Stimulated activated CD4-positive, alpha-beta T cell treated with anti-CD3 and anti-CD28 coated beads, Interleukin-1b, Interleukin-23, amount 100 ng/mL, for 1 hour (primary cell): ENCODE measurements at places on chromosomes 4 and X.

DNA sequence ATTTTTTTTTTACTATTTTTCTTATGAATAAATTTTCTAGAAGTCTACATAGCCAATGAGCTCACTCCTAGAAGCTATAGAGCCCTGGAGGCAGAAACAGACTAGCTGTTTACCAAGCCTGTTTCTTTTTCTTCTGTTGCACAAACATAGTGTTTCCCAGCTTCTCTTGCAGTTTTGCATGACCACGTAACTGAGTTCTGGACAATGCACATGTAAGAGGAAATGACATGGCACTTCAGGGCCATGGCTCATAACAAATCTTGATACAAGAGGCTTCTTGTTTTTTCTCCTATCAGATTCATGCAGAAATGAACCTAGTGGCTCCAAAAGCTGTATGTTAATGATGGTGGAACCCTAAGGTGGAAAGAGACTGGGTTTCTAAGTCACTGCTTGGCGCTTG is 127.4 kb downstream of the ZNF330 start:
- DNase-seq = no peak

- no peak for DNase-seq
These were observed 287.0 kb upstream of the RASGEF1B start for GRCh38 chr4:81758574-81759264.

- no peak for DNase-seq
These were observed 55.3 kb downstream of the ZFYVE28 start for GRCh38 chr4:2363056-2363721.

DNA sequence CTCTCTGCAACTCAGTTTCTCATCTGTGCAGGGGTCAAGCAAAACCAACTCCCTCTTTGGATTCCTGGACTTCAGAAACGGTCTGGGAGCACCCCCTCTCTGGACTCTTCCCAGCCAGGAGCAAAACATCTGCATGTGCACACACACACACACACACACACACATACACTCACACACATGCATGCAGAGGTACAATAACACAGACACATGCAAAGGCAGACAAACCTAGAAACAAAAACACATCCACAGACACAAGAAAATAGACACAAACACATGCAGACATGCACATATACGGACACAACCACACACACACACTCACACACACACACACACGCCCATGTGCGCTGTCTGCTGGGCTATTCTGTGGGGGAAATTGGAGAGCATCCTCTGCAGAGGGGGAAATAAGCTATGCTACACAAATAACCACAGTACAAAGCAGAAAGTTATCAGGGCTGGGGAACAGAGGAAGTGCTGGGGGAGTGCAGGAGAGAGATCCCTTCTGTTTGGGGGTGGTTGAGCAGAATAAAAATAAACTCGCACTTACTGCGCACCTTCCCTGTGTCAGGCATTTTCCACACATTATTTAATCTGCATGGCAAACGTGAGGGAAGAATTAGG is 19.9 kb downstream of the IQSEC2 start:
- DNase-seq = no peak

DNA sequence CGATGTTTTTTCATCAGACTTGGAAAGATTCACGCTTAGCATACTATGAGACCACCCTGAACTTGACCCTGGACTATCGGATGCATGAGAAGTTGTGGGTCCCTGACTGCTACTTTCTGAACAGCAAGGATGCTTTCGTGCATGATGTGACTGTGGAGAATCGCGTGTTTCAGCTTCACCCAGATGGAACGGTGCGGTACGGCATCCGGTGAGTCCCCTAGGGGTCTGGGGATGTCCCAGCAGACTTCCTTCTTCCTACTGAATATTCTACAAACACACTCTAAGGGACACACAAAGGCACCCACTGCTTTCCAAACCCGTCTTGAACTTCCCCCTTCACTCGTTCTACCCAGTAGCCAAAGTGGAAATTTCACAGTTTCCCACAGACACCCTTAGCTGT is 9.3 kb downstream of the GABRQ start:
- no peak for DNase-seq

- DNase-seq = no peak
These were observed 152.0 kb downstream of the GRIA2 start for GRCh38 chr4:157372567-157372966.

DNA sequence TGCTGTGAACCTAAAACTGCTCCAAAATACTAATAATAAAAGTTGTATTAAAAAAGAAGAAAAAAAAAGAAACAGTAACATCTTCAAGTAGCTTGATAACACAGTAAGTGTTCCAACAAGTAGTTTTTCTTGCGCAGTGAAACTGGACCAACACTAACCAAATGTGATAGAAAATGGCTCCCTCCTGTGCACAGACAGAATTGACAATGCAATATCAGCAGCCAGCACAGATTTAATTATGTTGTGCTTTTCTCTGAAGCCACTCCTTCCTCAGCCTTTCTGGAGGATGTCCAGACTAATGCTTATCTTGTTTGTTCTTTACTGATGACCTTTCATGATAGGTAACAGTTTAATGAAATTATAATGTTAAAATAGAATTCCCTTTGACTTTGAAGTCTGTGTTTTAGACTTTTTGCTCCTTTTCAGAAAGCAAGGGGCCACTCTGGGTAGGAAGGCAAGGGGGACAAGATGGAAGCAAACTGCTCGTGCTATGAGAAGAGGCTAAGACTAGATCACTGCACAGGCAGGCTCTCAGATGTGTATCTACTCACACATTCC is 147.1 kb upstream of the RPL34 start:
- DNase-seq = no peak

- no peak for DNase-seq
These were observed at the start of gene RASSF6 for GRCh38 chr4:73620115-73620792. RASSF6 (minus strand) TSS chr4:73620436; CDS start chr4:73611795, 8,641 bp downstream.

- no peak for DNase-seq
These were observed 287.9 kb downstream of the CXXC4 start for GRCh38 chr4:104206784-104207183.

GRCh38 chrX:50798783-50799182 is 15.2 kb downstream of the SHROOM4 start:
- DNase-seq = no peak

- DNase-seq = no peak
These were observed 106.8 kb downstream of the FAM9B start for GRCh38 chrX:8927066-8927635.

GRCh38 chr4:100008048-100008447 is 58.0 kb upstream of the H2AZ1 start:
- no peak for DNase-seq

DNA sequence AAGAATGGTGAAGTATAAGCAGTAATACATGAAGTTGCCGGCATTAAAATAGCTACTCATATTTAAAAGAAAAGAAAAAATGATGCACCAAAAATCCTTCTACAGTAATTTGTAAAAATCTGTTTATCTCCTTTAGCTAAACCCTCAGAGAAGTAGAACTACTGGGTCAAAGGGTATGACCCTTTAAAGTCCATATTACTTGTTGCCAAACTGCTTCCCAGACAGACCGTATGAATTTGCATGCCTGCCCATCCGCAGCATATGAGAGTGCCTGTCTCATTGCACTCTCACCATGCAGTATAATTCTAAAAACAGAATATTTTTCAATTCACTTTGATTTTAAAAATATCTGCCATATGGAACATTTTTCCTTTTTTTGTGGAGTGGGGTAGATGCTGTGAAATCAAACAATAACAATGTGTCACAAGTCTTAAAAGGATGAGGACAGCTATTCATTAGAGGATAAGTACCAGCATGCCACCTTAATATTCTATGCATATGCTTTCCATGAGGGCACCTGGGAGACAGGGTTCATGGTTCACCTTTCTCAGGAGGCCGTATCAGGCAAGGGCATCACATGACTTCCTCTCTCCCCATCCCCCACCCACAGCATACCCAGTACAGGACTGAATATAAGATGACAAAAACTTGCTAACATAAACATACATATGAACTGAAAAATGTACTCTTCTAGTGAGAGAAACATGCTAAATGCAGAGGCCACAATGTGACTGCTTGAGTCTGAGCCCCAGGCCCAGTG is 17.8 kb downstream of the ZDHHC9 start:
- DNase-seq = no peak

DNA sequence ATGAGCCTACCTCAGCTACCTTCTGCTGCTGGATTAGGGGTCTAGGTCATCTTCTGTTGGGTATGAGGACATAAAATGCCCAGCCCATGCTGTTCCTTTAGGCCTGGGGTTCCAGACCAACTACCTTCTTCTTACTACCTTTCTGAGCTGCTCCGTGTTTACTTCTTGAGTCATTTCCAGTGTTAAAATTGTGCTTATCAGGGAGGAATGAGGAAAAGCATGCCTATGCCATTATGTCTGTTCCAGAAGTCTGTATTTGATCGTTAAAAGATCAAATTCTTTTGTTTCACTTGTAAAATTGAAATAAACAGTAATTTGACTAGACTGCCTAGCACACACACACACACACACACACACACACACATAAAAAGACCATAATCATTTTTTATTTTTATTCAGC is 1912.7 kb upstream of the TENM3 start:
- DNase-seq = no peak

DNA sequence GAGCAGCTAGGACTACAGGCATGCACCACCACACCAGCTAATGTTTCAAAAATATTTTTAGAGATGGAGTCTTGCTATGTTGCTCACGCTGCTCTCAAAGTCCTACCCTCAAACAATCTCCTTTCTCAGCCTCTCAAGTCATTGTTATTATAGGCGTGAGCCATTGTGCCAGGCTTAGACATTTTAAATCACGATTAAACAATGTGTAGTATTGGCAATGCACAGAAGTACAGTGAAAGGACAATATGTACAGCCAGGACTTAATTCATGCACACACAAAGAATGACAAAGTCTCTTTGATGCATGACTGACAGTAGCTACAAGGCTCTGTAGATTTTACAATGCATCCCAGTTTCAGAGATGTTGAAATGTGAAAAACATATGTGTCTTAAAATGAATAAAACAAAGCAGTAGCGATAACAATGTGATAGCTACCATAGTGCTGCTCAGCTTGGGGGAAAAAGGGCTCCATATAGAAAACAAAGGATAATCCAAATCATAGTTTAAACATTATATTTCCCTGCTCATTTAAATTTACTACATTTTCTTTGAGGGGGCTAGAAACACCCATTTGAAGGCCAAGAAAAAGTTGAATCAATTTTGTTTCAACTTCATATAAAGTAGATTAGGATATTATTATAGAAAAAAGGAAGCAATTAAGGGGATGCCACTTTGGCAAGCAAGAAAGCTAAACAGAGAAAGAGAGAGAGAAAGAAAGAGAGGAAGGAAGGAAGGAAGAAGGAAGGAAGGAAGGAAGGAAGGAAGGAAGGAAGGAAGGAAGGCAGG is 272.4 kb upstream of the SMIM31 start:
- DNase-seq = no peak

- no peak for DNase-seq
These were observed 3.7 kb downstream of the NAA10 start for GRCh38 chrX:153931151-153931550.

DNA sequence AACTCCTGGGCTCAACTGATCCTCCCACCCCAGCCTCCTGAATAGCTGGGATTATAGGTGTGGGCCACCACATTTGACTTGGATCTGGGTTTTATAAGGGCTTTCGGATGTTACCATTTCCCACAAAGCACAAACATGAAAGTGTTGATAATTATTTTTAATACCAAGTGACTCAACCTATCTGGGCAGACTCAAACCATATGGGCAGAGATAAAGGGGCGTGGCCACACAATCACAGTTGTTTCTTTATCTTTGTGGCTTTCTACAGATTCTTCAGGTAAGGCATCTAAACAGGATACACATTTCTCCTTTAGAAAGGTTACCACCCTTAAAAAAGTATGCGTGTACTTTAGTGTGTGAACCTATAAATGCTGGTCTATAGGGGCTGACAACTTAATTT is 122.5 kb downstream of the ZNF827 start:
- DNase-seq = no peak

DNA sequence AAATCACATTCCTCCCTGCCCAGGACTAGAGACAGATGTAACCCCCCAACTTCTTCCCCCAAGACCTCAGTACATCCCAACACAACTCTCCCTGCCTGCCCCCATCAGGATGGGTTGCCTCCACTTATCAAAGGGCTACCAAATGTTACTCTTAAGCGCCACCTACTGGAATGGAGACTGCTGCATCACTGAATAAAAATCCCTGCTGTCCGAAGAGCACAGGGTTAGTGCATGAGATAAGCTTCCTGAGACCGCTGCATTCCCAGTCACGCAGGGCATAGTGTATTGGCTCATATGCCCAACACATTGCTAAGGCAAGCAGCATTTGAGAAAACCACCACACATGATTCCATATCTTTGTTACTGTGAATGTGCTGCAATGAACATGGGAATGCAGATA is 544.5 kb downstream of the PPP4R3C start:
- no peak for DNase-seq
